GM23338 (cell line): ENCODE measurements at places on chromosomes 3 and 15. TPM values are rescaled to one million over a fixed set of nuclear protein-coding genes. Genes with fewer than 3 reads are reported as not detected.
A peak's percentile ranks its signal among the peaks of the same experiment; 100 is the strongest.

TNFAIP8L3 gene
- 0.31 and 0.54 TPM in 2 replicates for total RNA-seq

C3orf70 gene
- 1.1 and 1.5 TPM in 2 replicates for total RNA-seq

CLDN1 gene
- 4.2 and 4.6 TPM in 2 replicates for total RNA-seq

PARP3 gene
- total RNA-seq, result 1.1 and 3.1 TPM in 2 replicates

ZNF35 gene
- total RNA-seq, result 20.9 and 26.2 TPM in 2 replicates

CHL1 gene
- 1.6 and 1.9 TPM in 2 replicates for total RNA-seq

DAZL gene
- 5.3 and 5.9 TPM in 2 replicates for total RNA-seq

FNDC3B gene
- total RNA-seq, result 45.0 and 55.4 TPM in 2 replicates

SPATA12 gene
- total RNA-seq, result 0.10 TPM in 1 of 2 replicates, not detected in the other

GRM7 gene
- total RNA-seq, result not detected in 2 replicates

VEPH1 gene
- 31.8 and 33.8 TPM in 2 replicates for total RNA-seq

- H3K36me3 ChIP-seq, result no peaks in the 10 kb centered on the region
- no peak for DNase-seq
- H3K4me1 ChIP-seq, result no peaks in the 10 kb centered on the region
- no peak overlapping the region for H3K27ac ChIP-seq
These were observed 141.8 kb upstream of the NECTIN3 start for GRCh38 chr3:110929816-110930215.

GRCh38 chr3:195159814-195160165, 111.2 kb downstream of the XXYLT1 start:
- DNase-seq, result no peak
- H3K36me3 ChIP-seq, result no peaks in the 10 kb centered on the region
- peaks cover 16% of the 10 kb centered on the region for H3K4me1 ChIP-seq
- 0 out of 2 replicates have a peak overlapping the region, but pooled peaks have one; percentile 6 for H3K27ac ChIP-seq

- H3K4me1 ChIP-seq, result no peaks in the 10 kb centered on the region; the same call in 1 of the 2 replicates
- no peaks in the 10 kb centered on the region for H3K36me3 ChIP-seq
- no peak for DNase-seq
- no peaks in the 10 kb centered on the region for H3K27me3 ChIP-seq
- no peak overlapping the region for H3K27ac ChIP-seq
These were observed 17.3 kb upstream of the LRRK1 start for GRCh38 chr15:100901702-100902435.

GRCh38 chr15:65796610-65797078, 4.6 kb upstream of the DENND4A start:
- H3K27me3 ChIP-seq, result no peaks in the 10 kb centered on the region
- H3K4me1 ChIP-seq, result peaks cover 21% of the 10 kb centered on the region; the same call in 1 of the 2 replicates
- no peaks in the 10 kb centered on the region for H3K36me3 ChIP-seq
- H3K27ac ChIP-seq, result 0 out of 2 replicates have a peak overlapping the region, but pooled peaks have one; percentile 22
- no peak overlapping the region for H3K4me3 ChIP-seq

GRCh38 chr3:149375501-149376196, 1.8 kb downstream of the TM4SF1 start:
- peaks cover 21% of the 10 kb centered on the region for H3K4me1 ChIP-seq
- no peaks in the 10 kb centered on the region for H3K27me3 ChIP-seq
- H3K4me3 ChIP-seq, result no peak overlapping the region
- H3K36me3 ChIP-seq, result no peaks in the 10 kb centered on the region
- no peak for DNase-seq

DNA sequence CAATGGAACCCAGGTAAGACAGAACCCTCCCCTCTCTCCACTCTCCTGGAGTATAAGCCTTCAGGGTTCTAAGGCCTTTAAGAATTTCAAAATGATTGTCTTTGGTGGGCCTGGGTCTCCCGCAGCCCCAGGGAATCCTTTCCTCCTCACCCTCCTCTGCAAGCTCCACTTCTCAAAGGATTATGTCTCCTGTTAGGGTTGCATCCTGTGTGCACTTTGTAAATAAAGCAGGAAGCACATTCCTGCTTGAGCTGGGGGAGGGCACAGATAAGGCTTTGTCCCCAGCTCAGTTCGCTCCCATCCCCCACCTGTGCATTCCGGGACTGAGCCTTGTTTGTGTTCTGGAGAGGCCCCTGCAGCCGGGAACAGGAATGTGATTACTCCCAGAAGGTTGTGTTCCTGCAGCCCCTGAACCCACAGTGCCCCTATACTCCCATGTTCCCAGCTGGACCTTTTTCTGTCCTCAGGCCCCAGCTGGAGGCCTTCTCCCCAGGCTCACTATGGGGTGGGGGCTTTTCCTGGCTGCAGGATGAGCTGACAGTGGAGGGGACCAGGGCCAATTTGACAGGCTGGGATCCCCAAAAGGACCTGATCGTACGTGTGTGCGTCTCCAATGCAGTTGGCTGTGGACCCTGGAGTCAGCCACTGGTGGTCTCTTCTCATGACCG, 9.5 kb downstream of the TYRO3 start:
- H3K4me1 ChIP-seq, result peaks cover 46% of the 10 kb centered on the region
- peaks cover 5% of the 10 kb centered on the region for H3K36me3 ChIP-seq
- no peaks in the 10 kb centered on the region for H3K27me3 ChIP-seq
- H3K27ac ChIP-seq, result peak overlapping the region; percentile 97
- H3K4me3 ChIP-seq, result peak overlapping the region; percentile 28
- peak; percentile 98 for DNase-seq

GRCh38 chr15:100694381-100695021, 92.1 kb downstream of the ASB7 start:
- H3K27me3 ChIP-seq, result no peaks in the 10 kb centered on the region
- no peak overlapping the region for H3K4me3 ChIP-seq
- H3K4me1 ChIP-seq, result no peaks in the 10 kb centered on the region
- no peak for DNase-seq
- no peak overlapping the region for H3K27ac ChIP-seq

GRCh38 chr3:195086885-195087284, 184.1 kb downstream of the XXYLT1 start:
- no peaks in the 10 kb centered on the region for H3K27me3 ChIP-seq
- no peak for DNase-seq
- peak overlapping the region; percentile 62; the same call in 1 of the 2 replicates for H3K4me3 ChIP-seq

GRCh38 chr3:54631516-54632325, 296.1 kb downstream of the LRTM1 start:
- DNase-seq, result no peak
- peaks cover 41% of the 10 kb centered on the region for H3K36me3 ChIP-seq
- peaks cover 34% of the 10 kb centered on the region for H3K4me1 ChIP-seq
- H3K4me3 ChIP-seq, result no peak overlapping the region
- no peaks in the 10 kb centered on the region for H3K27me3 ChIP-seq

DNA sequence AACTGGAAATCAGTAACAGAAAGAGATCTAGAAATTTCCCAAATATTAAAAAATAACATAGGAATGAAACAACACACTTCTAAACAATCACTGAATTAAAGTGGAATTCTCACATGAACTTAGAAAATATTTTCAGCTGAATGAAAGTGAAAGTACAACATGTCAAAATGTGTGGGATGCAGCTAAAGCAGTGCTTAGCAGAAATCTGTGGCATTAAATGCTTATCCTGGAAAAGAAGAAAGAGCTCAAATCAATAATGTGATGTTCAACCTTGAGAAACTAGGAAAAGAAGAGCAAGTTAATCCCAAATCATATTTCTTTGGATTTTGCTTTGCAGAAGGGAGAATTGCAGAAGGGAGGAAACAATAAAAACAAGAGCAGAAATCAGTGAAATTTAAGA, 98.2 kb upstream of the NR2E3 start:
- H3K27ac ChIP-seq, result no peak overlapping the region
- no peaks in the 10 kb centered on the region for H3K27me3 ChIP-seq
- no peaks in the 10 kb centered on the region for H3K4me1 ChIP-seq
- DNase-seq, result no peak

DNA sequence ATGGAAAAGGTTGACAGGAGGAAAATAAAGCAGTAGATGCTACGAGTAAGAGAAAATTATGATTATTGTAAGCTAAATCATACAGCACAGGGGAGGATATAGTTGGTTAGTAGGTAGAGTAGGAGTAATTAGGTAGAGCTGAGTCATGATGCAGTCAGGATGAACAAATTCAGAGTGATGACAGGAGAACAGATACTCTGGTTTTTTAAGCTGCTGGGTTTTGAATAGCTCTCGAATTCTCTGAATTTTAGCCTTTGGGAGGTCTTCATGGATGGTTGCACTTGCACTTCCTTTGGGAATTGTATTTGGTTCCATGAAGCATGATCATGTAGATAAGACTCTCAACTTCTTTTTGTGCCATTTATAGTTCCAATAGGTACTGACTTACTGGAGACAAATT, 96.2 kb downstream of the ECT2 start:
- no peaks in the 10 kb centered on the region for H3K27me3 ChIP-seq
- H3K36me3 ChIP-seq, result no peaks in the 10 kb centered on the region
- no peak for DNase-seq
- H3K4me3 ChIP-seq, result no peak overlapping the region

DNA sequence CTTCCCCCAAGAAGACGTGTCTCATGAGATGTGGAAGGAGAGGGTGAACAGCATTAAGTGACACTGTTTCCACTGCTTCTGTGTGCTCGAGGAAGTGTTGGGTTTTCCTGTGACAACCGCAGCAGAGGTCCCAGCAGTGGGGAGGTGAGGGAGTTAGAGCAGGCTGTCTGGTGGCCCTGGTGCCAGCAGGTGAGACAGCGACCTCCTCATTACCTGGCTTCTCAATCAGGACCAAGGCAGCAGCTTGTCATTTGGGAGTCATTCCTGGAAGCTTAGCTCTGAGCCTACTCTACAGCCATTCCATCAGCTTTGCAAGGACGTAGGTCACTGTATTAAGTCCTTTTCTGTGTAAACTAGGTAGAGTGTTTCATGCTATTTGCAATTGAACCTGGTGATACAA, 63.3 kb upstream of the RGMA start:
- no peaks in the 10 kb centered on the region for H3K27me3 ChIP-seq
- H3K4me1 ChIP-seq, result peaks cover 10% of the 10 kb centered on the region
- H3K27ac ChIP-seq, result no peak overlapping the region
- H3K36me3 ChIP-seq, result no peaks in the 10 kb centered on the region
- DNase-seq, result no peak
- H3K4me3 ChIP-seq, result no peak overlapping the region

GRCh38 chr3:149424918-149425317, 47.5 kb upstream of the TM4SF1 start:
- no peak overlapping the region for H3K27ac ChIP-seq
- no peak for DNase-seq
- no peaks in the 10 kb centered on the region for H3K4me1 ChIP-seq
- H3K4me3 ChIP-seq, result no peak overlapping the region
- H3K27me3 ChIP-seq, result no peaks in the 10 kb centered on the region
- H3K36me3 ChIP-seq, result no peaks in the 10 kb centered on the region

DNA sequence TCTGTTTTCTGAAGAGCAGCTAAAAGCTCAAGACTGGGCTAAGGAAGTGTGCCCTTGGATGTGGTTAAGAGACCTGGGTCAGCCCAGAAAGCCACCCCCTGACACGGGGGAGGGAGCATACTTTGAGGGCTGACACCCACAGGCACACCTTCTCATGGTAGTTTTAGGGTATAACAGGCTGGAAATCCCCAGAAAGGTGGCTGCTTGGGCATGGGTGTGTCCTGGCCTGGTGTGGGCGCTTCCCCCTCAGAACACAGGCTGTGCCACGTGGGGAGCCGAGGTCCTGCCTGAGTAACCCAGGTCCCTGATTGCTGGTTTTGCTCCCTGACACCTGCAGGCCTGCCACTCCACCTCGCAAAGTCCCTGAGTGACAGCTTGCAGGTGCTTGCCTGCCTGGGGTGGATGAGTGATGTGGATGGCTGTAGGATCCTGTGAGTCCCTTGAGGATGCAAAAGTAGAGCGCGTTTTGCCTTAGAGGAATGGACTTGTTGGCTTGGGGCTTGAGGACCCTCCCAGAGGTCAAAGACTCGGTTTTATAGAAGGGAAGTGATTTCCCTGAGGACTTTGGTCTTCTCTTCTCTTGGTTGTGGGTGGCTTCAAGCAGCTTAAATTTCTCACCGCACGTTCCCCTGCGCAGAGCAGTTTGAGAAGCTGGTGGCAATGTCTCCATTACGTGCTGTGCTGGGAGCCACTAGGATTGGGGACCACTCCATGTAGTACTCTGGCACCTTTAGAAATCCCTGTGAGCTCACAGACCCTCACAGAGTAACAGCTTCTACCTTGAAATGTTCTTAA, 94.4 kb downstream of the DNASE1L3 start:
- H3K27ac ChIP-seq, result no peak overlapping the region
- no peaks in the 10 kb centered on the region for H3K27me3 ChIP-seq
- peaks cover 41% of the 10 kb centered on the region for H3K36me3 ChIP-seq
- no peaks in the 10 kb centered on the region for H3K4me1 ChIP-seq
- DNase-seq, result no peak
- H3K4me3 ChIP-seq, result no peak overlapping the region

- H3K36me3 ChIP-seq, result peaks cover 77% of the 10 kb centered on the region
- no peaks in the 10 kb centered on the region for H3K4me1 ChIP-seq
- H3K27me3 ChIP-seq, result no peaks in the 10 kb centered on the region
- H3K27ac ChIP-seq, result no peak overlapping the region
- no peak for DNase-seq
These were observed 12.5 kb downstream of the RBM5 start for GRCh38 chr3:50100956-50101845.

- peak overlapping the region; percentile 56 for H3K4me3 ChIP-seq
- DNase-seq, result peak; percentile 69
- no peaks in the 10 kb centered on the region for H3K27me3 ChIP-seq
- H3K36me3 ChIP-seq, result no peaks in the 10 kb centered on the region
- peaks cover 29% of the 10 kb centered on the region for H3K4me1 ChIP-seq
- peak overlapping the region; percentile 77 for H3K27ac ChIP-seq
These were observed 91.5 kb upstream of the CHD2 start for GRCh38 chr15:92808598-92809063.

- DNase-seq, result no peak
- H3K27me3 ChIP-seq, result no peaks in the 10 kb centered on the region
- no peaks in the 10 kb centered on the region for H3K4me1 ChIP-seq
- H3K27ac ChIP-seq, result no peak overlapping the region
- H3K36me3 ChIP-seq, result no peaks in the 10 kb centered on the region
These were observed 44.1 kb upstream of the PFN2 start for GRCh38 chr3:150014782-150015181.

GRCh38 chr3:118181274-118181673, 853.4 kb downstream of the IGSF11 start:
- no peak overlapping the region for H3K27ac ChIP-seq
- H3K4me3 ChIP-seq, result no peak overlapping the region
- DNase-seq, result no peak
- no peaks in the 10 kb centered on the region for H3K36me3 ChIP-seq

DNA sequence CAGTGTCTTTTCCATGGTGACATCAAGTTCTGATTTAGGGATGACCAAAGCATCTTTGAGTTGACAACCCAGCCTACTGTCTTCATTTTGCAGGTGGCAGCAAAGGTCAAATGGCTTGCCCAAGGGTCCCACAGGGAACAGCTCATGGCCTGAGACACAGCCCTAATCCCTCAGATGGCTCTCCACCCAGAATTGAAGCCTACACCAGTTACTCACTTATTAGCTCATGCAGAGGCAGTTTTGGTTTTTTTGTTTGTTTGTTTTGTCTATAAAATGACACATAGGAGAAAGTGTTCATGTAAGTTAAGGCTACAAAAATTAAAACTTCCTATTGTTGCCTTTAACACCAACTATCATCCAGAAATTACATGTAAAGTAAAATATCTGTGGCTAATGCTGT, 167.9 kb downstream of the OSBPL10 start:
- no peaks in the 10 kb centered on the region for H3K36me3 ChIP-seq
- no peak overlapping the region for H3K4me3 ChIP-seq
- H3K27ac ChIP-seq, result no peak overlapping the region
- no peak for DNase-seq
- H3K4me1 ChIP-seq, result peaks cover 26% of the 10 kb centered on the region
